ENCODE measurements at places on chromosomes 5 and 9.

DNA sequence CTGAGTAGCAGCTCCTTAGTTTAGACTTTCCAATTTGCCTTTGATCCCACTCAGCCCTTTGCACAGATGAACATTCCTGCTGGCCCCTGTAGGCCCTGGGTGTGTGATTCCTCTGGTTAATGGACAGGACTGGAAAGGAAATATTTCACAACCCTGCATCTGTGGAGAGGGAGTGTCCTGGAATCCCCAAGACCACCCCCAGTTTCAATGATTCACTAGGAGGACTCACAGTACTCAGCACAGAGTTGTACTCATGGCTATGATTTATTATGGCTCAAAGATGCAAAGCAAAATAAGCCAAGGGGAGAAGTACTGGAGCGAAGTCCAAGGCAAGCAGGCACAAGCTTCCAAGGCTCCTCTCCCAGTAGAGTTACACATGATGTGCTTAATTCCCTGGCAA is 42.4 kb upstream of the TJP2 start:
- no peak for DNase-seq

DNA sequence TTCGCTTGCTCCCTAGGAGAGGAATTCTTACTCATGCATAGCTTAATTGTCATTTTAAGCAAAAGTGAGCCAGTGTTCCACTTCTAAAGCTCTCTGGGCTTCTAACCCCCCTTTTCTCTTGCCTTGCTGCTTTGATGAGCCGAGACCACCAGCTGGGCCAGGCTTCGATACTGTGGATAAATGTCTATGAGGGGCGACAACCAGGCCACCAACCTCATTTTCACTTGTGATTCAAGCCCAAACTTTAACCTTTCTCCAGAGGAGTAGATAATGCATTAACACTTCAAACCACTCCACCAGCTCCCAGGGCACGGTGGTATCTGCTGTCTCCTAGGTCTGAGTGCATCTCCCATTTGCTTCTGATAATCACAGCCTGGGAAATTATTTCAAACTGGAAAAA is 205.6 kb downstream of the PSAT1 start:
- no peak for DNase-seq

DNA sequence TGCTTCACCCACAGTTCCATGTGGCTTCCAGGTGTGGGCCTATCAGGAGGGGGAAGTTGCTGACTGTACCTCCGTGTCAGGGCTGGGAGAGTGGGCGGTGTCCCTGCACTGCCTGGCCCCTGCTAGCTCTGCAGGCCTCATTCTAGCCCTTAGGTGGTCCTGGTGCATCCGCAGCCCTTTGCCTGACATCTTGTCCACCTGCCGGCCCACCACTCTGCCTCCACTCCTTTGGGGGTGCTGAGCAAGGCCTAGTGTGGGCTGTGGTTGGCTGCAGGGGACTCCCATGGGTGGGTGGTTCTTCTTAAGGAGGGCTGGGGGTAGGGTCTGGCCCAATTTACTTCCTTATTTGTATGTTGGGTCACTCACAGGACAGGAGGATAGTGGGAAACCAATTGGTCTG is 66.9 kb downstream of the HSPA4 start:
- no peak for DNase-seq

GRCh38 chr5:91293131-91293530 is 90.0 kb downstream of the ARRDC3 start:
- no peak for DNase-seq

GRCh38 chr5:163439092-163439425 is 1.7 kb downstream of the CCNG1 start:
- DNase-seq: no peak

DNA sequence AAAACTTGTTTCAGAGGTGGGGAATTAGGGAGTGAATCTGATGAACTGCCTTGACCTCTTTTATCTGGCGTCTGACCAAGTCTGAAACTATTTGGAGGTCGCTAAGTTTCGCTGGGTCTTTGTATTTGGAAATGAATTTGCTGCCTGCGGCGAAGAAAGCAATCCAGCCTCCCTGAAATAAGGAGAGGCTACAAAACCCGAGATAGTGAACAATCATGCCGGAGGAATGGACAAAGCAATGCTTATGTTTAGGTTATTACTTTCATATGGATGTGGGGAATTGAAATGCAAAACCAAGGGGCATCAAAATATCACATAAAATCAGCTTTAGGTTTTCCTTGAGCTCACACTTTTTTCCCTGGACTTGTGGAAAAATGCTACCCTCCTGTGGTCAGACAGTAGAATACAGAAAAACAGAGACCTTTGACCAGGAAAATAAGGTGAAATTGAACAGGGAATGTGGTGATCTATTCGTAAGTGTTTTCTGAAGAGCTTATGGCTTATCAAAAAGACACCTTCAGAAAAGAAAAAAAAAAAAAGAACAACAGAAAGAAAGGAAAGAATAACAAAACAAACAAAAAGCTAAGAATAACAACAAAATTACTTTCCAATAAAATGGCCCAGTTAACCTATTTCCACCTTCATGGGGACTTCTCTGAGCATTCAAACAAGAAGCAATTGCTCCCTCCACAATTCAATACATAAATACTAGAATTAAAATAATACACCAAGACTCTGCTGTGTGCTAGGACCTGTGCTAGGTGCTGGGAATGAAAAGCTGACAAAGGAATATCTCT is 68.6 kb upstream of the DPYSL3 start:
- no peak for DNase-seq

- no peak for DNase-seq
These were observed 14.1 kb downstream of the BTNL9 start for GRCh38 chr5:181054138-181054537.
